Amniotic stem cell (primary cell): ENCODE measurements at places on chromosomes 7 and 10.

- DNase-seq = no peak
These were observed 7.0 kb downstream of the PSD start for GRCh38 chr10:102411341-102412255.

GRCh38 chr7:98240961-98241673, 10.9 kb downstream of the TECPR1 start:
- no peak for DNase-seq

GRCh38 chr7:120023494-120024167, 249.3 kb upstream of the KCND2 start:
- DNase-seq = no peak

GRCh38 chr10:58642283-58642682, 129.6 kb downstream of the BICC1 start:
- no peak for DNase-seq

GRCh38 chr7:142854372-142855113, at the start of gene EPHB6:
EPHB6 (plus strand) TSS chr7:142855076; CDS start chr7:142863228, 8,152 bp downstream.
- DNase-seq = peak; percentile 23

DNA sequence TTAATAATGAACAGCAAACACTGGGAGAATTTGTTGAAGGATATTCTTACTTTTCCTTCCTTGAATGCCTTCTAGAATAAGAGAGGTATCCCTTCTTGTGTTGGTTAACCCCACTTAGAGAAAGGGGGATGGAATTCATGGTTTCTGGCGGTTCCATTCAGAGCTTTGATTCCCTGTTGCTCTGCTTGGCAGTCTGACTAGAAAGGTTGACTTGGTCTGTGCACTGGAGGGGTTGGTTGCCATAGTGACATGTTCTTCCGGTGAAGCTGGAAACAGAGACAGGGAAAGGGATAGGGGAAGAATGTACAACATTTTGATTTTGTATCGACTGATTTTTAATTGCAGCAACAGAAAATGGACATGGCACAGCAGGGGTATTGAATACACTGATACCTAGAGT, 2.5 kb downstream of the TMEM178B start:
- no peak for DNase-seq

- no peak for DNase-seq
These were observed 73.8 kb downstream of the OSBPL3 start for GRCh38 chr7:24905996-24906770.

DNA sequence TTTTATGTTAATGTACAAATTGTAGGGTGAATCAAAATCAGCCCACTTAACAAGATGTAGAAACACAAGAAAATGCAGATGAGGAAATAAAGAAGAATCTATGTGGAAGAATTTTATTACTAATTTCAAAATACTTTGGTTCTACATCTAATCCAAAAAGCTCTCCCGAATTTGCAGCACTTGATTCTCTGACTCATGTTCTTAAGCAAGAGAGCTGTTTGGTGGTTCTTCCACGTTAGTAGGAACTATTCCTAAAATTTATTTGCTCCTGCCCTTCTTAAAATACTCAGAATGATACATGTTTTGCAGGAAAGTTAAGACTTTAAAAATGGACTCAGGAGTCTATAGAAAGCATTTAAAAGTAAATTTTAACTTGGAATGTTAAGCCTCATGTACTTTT, 91.8 kb downstream of the ZMYND11 start:
- DNase-seq = no peak

DNA sequence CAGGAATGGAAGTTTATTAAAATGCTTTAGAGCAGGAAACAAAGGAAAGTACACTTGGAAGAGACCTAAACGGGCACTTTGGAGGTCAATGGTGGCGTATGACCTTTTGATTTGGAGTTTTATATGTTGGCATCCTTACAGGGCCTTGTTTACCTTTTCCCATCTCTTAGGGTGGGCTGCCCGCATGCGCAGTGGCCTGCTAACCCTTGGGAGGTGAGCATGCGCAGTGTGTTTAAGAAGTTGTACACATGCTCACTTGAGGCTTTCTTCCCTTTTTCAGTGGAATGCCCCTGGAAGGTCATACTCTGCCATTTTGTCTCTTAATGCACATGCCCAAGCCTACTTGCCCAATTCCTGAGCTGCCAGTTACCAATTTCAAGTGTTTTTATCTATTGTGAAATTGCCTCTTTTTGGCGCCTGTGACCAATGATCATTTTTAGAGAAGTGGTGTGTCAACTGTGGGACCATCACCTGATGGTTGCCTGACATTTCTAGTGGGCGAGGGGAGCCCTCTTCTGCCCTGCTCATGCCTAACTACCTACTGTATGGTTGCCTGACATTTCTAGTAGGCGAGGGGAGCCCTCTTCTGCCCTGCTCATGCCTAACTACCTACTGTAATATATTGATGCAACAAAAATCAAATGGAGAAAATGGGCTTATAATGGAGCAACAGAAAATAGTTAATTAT, 138.0 kb downstream of the PPP1R9A start:
- DNase-seq = no peak

DNA sequence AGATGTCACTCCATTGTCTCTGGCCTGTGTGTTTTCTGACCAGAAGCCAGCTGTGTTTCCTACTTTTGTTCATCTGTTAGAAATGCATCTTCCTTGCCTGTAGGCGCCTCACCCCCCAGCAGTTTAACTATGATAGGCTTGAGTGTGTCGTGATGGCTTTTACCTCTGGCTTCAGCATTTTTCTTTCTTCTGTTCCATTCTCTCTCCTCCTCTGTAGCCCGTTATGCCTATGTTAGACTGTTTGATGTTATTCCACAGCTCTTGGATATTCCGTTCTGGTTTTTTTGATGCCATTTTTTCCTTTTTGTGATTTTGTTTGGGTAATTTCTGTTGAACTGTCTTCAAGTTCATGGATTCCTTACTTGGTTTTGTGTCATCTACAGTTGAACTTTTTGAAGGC, 17.9 kb downstream of the MMP21 start:
- DNase-seq = no peak

- DNase-seq = no peak
These were observed 111.1 kb downstream of the ADAM12 start for GRCh38 chr10:126277181-126277580.

DNA sequence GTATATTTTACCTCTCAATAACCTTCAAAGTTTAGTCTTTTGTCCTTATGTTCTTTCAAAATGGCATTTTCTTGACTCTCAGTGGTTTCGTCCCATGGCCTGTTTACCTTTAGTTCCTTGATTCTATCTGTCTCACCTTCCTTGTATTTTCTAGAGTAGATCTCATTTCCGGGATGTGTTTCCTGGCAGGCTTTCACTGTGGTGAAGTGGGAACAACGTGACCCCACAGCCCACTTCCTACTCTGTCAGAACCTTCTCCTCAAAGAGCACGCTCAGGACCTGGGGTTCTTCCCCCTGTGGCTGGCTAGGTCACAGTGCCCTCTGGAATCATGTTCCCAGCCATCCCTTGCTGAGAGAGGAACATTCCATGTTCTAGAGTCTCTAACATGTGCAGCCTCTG, 129.9 kb upstream of the ZNF32 start:
- DNase-seq = no peak

GRCh38 chr7:131384286-131384635, 56.6 kb downstream of the MKLN1 start:
- no peak for DNase-seq

GRCh38 chr10:28922127-28922526, 244.8 kb downstream of the BAMBI start:
- peak; percentile 19 for DNase-seq

GRCh38 chr7:138478499-138478908, 18.4 kb downstream of the TRIM24 start:
- no peak for DNase-seq

- DNase-seq = no peak
These were observed 1.4 kb downstream of the KCNH2 start for GRCh38 chr7:150976529-150977381.

- DNase-seq = no peak
These were observed 8.5 kb downstream of the ZDHHC16 start for GRCh38 chr10:97454330-97455036.

GRCh38 chr10:96606946-96607345, 20.1 kb upstream of the TM9SF3 start:
- no peak for DNase-seq

DNA sequence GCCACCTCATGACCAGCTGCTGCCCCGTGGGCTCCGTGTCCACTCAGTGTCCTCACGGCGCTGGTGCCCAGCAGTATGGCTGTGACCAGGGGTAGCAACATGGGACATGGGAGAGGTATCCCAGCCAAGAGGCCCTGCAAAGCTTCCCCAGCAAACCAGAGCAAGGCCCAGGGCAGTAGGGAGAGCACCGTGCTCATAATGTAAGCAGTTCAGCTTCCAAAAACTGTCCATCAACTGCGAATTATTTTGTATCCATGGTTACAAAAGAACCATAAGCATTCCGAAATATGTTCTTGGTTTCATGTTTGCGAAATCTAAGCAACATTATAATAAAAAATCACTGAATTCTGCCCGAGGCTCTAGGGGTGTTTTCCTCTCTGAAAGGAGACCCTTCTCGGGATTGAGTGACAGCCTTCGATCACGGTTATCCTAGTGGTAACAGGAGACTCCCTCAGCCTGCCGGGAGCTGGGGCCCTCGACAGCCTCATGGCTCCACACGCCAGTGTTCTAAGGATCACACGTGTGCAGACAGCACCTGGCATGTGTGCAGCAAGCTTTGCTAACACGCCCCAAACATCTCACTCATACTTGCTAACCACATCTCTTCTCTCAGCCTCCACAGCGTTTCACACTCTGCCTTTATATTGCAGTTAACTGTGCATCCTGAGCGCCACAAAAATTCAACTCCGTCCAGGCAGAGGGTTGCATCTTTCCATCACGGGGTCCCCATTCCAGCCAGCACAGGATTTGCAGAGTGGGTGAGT, 117.6 kb downstream of the DIP2C start:
- no peak for DNase-seq

DNA sequence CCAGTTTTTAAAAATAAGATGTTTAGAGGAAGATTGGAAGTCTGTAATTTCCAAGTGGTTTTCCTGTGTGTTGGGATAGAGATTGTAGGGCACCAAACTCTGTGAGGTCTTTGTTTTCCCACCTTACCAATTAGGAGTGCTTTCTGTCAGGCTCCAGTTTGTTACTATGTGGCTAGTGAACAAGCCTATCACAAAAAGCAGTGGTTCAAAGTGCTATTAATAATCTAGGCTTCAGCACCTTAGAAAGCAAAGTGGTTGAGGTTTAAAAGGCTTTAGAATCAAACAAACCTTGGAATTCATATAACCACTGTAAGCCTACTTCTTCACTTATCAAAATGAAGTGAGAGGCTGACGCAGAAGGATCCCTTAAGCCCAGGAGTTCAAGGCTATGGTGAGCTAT, 11.1 kb upstream of the ANAPC16 start:
- DNase-seq = no peak

- no peak for DNase-seq
These were observed 154.1 kb downstream of the LHFPL3 start for GRCh38 chr7:104482362-104483037.

DNA sequence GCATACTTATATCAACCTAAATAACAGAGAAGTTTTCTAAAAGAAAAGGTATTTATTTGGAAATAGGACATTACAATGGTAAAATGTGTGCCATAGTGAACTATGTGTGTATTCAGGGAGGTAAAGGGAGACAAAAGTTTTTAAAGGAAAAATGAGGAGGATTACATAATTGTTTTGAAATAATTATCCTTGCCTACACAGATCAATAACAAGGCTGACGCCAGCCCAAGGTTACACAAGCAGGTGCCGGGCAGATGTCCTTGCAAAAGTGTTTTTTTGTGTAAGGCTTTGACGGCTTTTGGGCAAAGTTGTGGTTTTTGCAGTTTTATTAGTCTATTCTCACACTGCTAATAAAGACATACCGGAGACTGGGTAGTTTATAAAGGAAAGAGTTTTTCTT, 22.7 kb upstream of the SLC35B4 start:
- DNase-seq = no peak
